ENCODE measurements at places on chromosomes 7 and 10. TPM values are rescaled to one million over a fixed set of nuclear protein-coding genes. Genes with fewer than 3 reads are reported as not detected.
A peak's percentile ranks its signal among the peaks of the same experiment; 100 is the strongest.

GRCh38 chr10:21673668-21674067, 139.6 kb downstream of the MLLT10 start:
- no peak for DNase-seq

DNA sequence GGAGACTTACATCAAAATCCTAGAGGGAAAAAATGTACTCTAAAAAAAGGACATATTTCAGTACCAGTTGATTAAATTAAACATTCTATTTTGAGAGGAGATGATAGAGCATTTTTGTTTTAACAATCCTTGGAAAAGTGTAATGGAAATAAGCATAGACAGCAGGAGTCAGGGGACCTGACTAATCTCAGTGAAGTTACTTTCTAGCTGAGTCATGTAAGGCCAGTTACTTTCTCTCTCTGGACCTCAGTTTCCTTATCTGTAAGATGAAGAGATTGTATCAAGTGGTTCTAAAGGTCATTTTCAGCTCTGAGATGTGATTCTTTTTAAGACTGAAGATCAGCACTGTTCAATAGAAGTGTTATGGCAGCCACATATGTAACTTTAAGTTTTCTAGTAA, 44.1 kb downstream of the VTI1A start:
- no peak for DNase-seq

DNA sequence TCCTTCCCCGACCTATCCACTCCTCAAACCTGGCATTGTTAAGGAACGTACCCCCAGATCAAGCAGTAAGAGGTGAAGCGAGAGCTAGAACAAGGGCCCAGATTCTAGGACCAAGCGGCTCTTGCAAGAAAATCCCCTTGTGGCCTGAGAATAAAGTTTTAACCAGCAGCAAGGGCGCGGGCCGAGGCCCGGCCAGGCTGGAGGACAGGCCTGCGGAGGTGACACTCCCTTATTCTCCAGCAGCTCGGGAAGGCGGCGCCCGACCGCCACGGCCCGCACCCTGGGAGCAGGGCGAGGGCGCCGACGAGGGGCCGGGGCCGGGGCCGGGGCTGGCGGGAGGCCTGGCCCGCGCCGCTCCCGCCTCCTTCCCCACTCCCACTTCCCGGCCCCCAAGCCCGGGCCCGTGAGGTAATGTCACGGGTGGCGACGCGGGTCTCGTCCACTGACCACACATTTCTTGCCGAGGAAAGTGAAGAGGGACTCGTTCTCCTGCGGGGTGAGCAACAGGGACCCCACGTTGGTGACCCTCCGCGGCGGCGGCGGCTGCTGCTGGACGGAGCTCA, 551 bp downstream of the WASL start:
- peak; percentile 69 for DNase-seq

DNA sequence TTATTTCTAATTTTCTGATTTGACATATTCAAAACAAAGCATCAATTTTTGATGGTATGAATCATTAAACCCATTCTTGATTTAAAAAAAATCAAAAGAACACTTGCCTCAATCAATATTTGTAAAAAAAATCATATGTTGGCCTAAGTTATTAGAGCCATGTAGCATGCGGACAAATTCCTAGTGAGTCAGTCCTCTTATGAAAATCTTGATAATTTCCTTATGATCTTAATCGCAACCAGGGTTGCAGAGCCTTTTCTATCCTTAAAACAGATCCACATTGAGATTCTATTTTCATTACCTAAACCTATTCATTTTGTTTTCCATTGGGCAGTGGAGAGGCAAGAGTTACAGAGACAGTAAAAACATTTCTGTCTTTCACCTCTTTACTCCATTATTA, 203.2 kb downstream of the ARL4A start:
- DNase-seq = no peak

GRCh38 chr7:112262855-112263487, 56.5 kb downstream of the ZNF277 start:
- no peak for DNase-seq

- peak; percentile 31 for DNase-seq
Measured at GRCh38 chr10:132168571-132169030, 18.1 kb upstream of the DPYSL4 start.

DNA sequence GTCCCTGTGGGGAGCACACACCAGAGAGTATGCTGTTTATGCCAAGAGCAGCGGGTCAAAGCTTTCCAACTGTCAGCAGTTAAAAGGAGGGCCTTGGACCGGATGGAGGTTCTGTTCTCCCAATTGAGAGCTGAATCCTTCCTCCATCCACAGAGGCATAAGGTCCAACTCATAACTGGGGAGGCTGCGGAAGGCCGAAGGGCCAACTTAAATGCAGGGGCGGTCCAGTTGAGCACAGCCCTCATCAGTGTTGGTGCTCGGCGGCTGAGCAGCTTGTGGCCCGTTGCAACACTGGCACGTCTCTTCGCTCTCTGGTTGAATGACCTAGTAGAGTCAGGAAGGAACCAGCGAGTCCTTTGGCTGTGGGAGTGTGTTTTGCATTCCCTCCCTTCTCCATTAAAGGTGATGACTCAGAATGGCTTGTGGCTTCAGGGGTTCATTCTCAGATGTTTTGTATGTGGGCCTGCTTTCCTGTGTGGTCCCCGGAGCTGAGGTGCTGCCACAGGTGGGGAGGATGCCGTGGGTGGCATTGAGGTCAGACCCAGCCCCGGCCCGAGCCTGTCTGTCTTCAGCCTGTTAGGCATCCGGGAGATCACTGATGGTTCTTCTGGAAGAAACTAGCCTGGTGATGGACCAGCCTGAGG, 44.8 kb upstream of the DMBT1 start:
- DNase-seq = no peak

GRCh38 chr10:122624546-122624945, 64.0 kb downstream of the DMBT1 start:
- no peak for DNase-seq

DNA sequence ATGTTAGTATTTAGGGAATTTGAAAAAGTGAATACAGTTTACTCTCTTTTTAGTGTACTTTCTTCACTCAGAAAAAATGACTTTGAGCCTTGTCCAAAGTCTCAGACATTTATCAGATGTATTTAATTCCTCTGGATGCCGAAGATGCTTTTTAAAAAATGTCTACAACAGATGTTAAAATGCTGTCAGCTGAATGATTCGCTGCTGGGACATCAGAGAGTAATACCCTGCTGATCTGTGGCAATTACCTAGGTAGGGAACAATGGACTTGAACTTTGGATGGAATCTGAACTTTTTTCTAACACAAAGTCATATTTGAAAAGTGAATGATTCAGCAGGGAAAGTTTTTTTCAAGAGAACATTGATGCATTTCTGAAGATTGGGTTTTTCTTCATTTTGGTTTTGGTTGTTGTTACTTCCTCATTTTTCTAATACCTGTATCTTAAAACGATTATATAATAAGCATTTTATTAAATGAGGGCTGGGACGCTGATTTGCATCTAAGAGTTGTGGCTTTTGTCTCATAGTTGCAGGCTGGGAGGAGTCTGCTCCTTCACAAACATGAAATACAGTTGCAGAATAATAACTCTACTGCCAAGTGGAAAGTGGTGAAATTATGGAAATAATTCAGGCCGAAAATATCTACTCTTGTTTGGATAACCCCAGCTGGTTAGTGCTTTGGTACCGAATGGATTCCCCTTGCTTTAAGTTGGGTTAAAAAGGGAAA, 98.0 kb downstream of the SPAG6 start:
- no peak for DNase-seq

DNA sequence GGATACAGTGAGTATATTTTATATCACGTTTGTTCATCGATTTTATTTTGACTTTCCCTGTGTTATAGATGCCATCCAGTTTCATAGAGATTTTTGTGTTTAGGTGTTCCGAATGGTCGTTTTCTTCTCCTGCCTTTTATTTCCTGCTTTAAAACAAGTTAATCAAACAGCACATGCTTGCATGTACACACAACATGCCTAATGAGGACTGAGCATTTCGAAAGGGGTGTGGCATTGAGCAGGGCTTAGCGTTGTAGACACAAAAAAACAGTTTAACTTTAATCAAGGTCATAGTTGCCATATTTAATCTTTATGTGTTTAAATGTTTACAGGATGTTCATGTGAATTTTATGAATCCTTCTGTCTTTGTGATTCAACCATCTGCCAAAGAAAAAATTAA, 430.5 kb upstream of the GALNT17 start:
- no peak for DNase-seq

DNA sequence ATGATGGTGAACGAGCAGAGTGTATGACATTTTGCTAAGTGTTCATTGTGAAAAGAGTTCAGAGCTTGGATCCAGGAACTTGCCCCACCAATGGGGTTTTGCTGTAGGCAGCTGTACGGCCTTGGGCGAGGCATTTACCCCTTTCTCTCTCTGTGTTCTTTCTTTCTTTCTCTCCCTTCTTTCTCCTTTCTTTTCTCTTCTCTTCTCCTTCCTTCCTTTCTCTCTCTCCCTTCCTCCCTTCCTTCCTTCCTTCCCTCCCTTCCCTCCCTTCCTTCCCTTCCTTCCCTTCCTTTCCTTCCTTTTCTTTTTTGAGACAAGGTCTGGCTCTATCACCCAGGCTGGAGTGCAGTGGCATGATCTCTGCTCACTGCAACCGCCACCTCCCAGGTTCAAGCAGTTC, 45.3 kb upstream of the KMT2C start:
- DNase-seq = no peak

DNA sequence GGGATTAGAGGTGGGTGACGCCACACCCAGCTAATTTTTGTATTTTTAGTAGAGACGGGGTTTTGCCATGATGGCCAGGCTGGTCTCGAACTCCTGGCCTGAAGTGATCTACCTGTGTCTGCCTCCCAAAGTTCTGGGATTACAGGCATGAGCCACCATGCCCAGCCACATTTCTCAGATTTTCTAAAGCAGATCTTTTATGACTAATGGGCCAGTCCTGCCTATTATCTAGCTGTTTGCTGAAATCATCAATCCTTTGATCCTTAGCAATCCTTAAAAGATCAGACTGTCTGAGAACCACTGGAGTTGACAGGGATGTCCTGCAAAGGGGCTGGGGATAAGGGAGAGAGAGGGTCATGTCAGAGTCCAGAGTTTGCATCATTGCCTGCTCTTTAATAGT, 21.2 kb upstream of the ABCA13 start:
- DNase-seq = no peak

DNA sequence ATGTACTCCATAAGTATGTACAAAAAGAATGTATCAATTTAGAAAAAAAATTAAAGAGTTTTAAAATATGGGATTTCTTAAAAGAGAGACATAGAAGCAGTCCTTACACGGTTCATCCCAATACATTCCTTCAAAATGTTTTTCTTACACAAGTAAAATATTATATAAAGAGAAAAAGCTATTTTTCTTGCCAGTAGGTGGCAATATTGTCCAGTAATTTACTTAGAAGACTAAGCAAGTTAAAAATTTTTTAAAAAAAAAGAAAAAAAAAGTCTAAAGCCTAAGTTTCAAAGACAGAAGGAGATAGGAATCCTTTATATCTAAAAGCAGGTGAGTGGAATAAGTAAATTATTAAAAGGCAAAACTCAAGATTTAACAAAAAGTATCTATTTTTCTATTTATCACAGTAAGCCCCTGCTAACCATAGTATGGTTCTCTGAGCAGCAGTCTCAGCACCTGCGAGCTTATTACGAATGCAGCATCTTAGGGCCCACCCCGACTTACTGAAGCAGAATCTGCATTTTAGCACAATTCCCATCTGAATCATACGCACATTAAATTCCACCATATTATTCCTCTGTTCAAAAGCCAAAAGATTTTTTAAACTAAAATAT, 240.6 kb downstream of the DGKI start:
- DNase-seq = no peak

DNA sequence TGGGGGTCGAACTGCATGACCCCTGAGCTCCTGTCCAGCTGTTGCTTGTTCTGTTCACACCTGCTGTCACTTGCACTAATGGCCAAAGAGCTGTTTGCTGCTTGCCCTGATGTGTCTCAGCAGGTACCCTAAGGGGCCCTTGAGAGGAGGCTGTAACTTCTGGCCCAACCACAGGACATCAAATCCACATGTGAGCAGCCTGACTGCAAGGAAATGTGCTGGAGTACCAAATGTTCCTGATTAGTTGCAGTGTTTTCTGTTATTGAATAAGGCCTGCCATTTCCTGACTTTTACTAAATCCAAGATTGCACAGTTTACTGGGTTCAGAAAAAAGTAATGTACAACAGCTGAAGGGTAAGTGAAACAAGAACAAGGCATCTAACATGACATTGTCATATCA, 91.7 kb upstream of the IL6 start:
- DNase-seq = no peak

GRCh38 chr7:70986297-70986696, 145.6 kb upstream of the GALNT17 start:
- no peak for DNase-seq

DNA sequence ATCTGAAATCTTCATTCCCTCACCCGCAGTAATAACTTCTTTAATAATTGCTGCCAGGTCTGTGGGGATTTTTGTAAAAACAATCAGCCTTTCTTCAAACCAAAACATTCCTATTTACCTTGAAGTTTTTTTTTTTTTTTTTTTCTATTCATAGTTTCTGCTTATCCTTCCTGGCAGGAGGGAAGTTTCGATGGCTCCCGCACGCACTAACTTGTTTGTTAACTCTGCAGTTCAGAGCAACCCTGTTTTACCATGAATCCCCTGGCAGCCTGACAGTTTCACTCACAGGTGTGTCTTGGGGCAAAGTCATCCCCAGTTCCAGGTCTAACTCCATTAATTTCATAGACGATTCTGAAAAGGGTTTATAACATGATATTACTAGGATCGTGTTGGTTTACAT, 149.3 kb downstream of the KLF6 start:
- no peak for DNase-seq

- DNase-seq = no peak
Measured at GRCh38 chr7:16951483-16952080, 69.8 kb upstream of the AGR3 start.

GRCh38 chr7:2209961-2210323, 22.8 kb downstream of the MAD1L1 start:
- no peak for DNase-seq

DNA sequence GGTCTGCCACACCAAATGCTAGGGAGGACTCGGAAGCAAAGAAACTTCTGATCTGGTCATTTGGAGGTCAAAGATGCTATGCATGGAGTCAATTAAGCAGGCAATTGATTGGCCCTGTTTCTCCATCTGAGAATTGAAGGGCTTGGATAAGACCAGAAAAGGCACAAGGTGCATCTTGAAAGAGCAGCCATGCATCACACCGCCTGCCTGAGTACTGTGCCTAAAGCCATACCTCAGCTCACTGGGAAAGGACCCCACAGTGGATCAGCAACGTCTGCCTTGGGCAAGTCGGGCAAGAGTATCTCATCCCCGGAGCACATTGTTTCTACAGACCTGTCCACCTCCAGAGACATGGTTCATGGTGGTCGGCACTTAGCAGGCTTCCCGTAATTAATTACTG, 42.4 kb downstream of the DLG5 start:
- DNase-seq = no peak

The PDK4 gene
- 243 TPM for total RNA-seq

The DOCK1 gene
- total RNA-seq = 44.8 TPM

The DENND2A gene
- 19.0 TPM for total RNA-seq

The TRIM74 gene
- 1.1 TPM for total RNA-seq

The SLIT1 gene
- total RNA-seq = 0.41 TPM

The NXPH1 gene
- not detected for total RNA-seq

The ANXA8 gene
- total RNA-seq = 15.0 TPM

The FAM25C gene
- total RNA-seq = not detected

The TCAF2 gene
- total RNA-seq = 6.2 TPM

The CDHR1 gene
- 0.24 TPM for total RNA-seq

The FAM241B gene
- total RNA-seq = 5.0 TPM

Measured in lower lobe of right lung (tissue), 2 donors.